ENCODE measurements at places on chromosomes 11 and 22.

GRCh38 chr11:12114193-12115033 lies 4.0 kb downstream of the MICAL2 start:
- no peak for DNase-seq

DNA sequence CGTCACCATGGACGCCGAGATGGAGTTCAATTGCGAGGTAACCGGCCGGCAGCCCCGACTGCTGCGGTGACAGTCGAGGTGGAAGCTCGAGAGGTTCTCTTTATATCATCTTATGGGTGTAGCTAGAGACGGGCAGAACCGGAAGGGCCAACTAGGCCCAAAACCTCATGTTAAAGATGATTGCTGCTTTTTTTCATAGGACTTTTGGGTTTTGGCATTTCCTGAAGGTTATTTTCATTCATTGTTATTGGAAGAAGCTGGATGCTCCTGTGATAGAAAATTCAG lies 585 bp downstream of the NF2 start:
- no peak for DNase-seq

GRCh38 chr11:129855086-129855485 lies 39.4 kb downstream of the TMEM45B start:
- no peak for DNase-seq

GRCh38 chr22:36921309-36922104 lies 8.1 kb downstream of the CSF2RB start:
- no peak for DNase-seq

DNA sequence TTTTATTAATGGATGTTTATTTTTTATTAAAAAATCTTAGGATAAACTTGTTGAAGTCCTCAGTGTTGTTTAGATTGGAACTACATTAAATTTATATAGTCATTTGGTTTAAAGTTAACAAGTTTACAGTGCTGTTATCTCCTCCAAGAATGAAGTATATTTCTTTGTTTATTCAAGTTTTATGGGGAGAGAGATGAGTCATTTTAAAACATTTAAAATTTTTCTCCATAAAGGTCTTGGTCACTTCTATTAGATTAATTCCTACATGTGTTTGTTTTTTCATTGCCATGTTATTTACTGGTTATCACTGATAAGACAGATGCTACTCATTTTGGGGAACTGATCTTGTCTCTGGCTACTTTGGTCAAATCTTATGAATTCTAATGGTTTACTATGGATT lies 429.6 kb downstream of the METTL15 start:
- no peak for DNase-seq

- DNase-seq, result no peak
These were observed 8.4 kb downstream of the EEF1G start for GRCh38 chr11:62565100-62565802.
